ENCODE measurements at places on chromosomes 13 and 19.

DNA sequence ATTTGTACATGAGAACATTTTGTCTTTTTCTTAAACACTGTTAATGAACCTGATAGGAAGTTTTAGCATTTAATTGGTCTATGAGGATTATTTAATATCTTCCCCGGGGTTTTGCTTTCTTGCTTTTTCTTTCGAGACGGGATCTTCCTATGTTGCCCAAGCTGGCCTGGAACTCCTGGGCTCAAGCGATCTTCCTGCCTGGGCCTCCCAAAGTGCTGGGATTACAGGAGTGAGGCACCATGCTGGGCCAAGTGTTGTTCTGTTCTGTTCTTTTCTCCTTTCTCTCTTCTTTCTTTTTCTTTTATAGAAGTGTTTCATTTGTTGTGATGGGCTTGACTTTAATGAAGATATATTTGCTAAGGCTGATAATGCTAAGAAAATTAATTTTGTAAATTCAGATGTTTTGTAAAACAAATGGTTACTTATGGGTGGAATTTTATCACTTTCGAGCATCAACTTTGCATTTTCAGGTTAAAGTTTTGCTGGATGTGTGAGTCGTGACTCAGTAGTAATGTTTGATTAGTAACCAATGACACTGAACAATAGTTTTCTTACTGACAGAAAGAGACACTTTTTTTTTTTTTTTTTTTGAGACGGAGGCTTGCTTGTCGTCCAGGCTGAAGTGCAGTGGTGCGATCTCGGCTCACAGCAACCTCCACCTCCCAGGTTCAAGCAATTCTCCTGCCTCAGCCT lies 2.2 kb downstream of the PAN3 start:
- DNase-seq = no peak

- peak; percentile 13 for DNase-seq
These were observed 294.2 kb downstream of the ZNF536 start for GRCh38 chr19:30666301-30666803.

DNA sequence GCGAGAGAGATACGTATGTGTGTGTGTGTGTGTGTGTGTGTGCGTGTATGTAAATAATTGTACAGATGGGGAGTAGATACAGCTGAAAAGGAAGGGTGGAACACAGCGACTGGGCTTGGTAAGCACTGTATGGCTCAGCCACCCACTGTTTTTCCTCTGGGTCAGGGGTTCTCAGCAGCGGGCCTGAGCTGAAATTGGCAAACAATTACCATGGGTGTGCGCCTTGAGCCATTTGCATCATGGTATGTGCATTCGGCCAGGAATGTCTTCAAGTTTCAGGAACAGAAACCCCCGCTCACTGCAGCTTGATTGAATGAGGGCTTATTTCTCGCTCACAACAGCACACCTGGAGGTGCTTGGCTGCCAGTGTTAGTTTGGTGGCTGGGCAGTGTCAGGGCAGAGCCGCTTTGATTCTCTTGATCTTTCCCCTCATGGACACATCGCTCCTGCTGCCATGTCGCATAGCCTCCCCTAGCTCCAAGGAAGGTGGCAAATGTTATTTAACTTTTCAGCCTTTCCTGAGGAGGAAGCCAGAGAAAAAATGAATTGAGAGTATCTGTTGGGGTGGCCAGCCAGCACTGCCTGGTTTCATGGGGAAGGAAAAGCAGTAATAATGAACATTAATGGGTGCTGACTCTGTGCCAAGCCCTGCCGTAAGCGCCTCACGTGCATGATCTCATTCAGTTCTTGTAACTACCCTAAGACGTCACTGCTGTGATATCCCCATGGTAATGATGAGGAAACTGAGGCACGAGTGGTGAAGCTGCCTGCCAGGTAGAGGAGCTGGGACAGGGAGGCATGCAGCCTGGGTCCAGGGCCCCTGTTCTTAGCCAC lies 126.9 kb downstream of the SIPA1L3 start:
- no peak for DNase-seq

- no peak for DNase-seq
These were observed 431 bp downstream of the FUT3 start for GRCh38 chr19:5850743-5851293.

DNA sequence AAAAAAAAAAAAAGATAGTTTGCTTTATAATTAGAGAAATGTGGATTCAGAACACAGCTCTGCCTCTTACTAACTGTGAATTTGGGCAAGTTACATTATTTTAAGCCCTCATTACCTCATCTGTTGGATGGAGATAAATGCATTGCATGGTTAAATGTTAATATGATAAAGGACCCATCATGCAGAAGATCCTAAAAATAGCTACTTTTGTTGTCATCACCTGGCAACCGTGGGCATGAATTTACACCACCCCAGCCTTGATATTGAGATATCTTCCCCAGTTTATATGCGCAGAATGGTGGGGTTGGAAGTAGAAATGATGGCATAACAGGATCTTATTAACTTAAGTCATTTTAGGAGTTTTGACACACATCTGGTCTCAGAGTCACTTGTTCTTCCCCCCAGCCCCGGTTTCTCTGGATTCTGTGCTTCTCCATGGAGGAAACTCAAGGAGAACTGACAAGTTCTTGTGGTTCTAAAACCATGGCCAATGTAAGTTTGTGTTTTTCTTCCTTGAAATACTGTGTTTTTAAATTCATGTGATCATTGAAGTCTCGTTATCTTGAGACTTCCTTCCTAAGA lies 8.9 kb downstream of the ZNF546 start:
- no peak for DNase-seq

- DNase-seq = no peak
These were observed 8.6 kb downstream of the ABCC4 start for GRCh38 chr13:95292622-95293021.

DNA sequence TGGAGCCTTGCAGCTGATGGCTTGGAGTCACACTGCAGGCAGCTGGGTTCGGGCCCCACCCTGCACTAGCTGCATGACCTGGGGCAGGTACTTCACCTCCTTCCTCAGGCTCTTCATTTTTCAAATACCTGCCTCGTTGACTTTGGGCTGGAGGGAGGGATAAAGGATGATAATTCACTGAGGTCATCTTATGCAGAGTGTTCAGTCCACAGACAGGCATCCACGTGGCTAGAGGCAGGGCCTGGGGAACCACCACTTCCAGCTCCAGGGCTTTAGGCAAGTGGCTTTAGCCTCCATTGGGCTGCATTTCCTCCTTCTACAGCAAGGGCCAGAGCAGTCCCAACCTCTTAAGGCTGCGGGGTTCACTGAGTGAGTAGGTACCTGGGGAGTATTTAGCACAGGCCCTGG lies 84.8 kb downstream of the SIPA1L3 start:
- no peak for DNase-seq

- DNase-seq = no peak
These were observed 154.1 kb downstream of the PTPRS start for GRCh38 chr19:5186293-5187050.

Data from stimulated activated CD8-positive, alpha-beta memory T cell treated with anti-CD3 and anti-CD28 coated beads, Interleukin-15, amount 100 ng/mL, for 1 hour (primary cell).